ENCODE measurements at places on chromosomes 5 and 9.

- H3K4me3 ChIP-seq, result no peak overlapping the region
- no peak for DNase-seq
- no peaks in the 10 kb centered on the region for H3K27me3 ChIP-seq
- no peak overlapping the region for H3K27ac ChIP-seq
- H3K4me1 ChIP-seq, result no peaks in the 10 kb centered on the region
- H3K36me3 ChIP-seq, result no peaks in the 10 kb centered on the region
Observed at GRCh38 chr5:91595424-91595823, 212.3 kb upstream of the ARRDC3 start.

DNA sequence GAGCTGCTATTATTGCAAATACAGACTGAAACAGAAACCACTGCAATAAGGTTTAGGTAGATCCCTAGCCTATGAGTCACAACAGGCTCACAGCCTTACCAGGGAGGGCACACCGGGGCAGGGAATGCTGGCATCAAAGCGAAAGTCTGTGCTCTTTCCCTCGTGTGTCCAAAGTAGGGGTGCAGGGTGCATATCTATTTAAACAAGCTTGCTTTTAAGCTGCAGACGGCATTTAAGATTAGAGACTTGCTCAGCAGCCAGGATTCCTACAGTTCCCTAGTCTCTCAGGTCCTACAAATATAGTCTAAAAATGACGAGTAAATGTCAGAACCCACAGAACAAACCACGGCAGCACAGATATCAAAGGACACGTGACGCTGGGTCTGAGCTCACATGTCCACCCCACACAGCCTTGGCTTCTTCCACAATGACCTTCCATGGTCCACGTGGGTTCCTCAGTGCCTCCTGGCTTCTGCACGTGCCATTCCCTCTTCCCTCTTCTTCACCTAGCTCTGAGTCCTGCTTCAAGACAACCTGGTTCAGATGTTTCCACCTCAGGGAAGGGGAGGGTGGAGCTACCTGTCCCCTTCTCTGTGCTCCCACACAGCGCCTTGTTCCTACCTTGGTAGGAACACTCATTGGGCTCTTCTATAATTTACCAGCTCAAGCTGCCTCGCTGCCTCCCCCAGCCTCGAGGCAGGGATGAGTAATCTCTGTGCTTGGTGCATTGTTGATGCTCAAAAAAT lies 193.2 kb downstream of the MAPKAP1 start:
- no peak overlapping the region for H3K27ac ChIP-seq
- H3K4me3 ChIP-seq, result no peak overlapping the region
- no peaks in the 10 kb centered on the region for H3K27me3 ChIP-seq

GRCh38 chr5:88298425-88298824 lies 29.8 kb upstream of the TMEM161B start:
- DNase-seq, result no peak
- H3K27me3 ChIP-seq, result no peaks in the 10 kb centered on the region
- no peak overlapping the region for H3K27ac ChIP-seq
- no peak overlapping the region for H3K4me3 ChIP-seq
- no peaks in the 10 kb centered on the region for H3K36me3 ChIP-seq

DNA sequence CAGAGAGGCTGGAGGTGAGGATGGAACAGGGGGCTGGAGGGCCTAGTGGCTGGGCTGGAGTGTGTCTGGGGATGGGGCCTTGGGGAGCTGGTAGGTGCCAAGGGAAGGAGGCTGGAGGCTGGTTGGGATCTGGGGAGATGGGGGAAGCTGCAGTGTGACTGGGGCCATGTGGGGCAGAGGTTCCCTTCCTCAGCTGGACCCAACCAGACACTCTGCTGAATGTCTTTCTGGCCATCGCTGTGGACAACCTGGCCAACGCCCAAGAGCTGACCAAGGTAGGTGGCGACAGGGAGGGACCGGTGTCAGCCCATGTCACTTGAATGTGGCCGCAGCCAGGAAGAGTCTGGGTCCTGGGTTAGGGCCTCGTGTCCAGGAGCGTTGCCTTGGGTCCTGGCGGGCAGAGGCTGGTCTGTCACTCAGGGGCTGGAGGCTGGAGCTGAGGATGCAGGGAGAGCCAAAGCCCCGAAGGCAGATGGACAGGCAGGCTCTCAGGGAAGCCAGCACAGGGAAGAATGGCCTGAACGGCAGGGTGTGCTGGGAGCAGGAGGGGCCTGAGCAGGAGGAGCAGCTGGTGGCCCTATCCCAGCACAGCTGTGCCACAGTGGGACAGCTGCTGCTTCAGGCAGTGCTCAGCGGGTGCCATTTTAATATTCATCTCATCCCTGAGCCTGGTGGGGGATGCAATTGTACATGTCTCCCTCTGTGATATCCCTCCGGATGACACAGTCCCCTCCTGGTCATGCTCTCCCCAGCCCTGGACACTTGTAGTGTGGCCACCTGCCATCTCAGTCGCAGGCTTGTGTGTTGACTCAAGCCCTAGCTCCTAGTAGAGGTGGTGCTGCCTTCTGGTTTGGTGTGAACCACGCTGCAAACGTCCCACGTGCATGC lies 132.5 kb downstream of the CACNA1B start:
- H3K36me3 ChIP-seq, result no peaks in the 10 kb centered on the region
- no peak for DNase-seq
- H3K4me1 ChIP-seq, result no peaks in the 10 kb centered on the region
